Stimulated activated CD8-positive, alpha-beta memory T cell treated with anti-CD3 and anti-CD28 coated beads, Interleukin-4, amount 100 ng/mL, for 4 hours (primary cell): ENCODE measurements at places on chromosomes 2 and 18.

- DNase-seq = no peak
Observed at GRCh38 chr2:154125891-154126290, 254.2 kb downstream of the GALNT13 start.

DNA sequence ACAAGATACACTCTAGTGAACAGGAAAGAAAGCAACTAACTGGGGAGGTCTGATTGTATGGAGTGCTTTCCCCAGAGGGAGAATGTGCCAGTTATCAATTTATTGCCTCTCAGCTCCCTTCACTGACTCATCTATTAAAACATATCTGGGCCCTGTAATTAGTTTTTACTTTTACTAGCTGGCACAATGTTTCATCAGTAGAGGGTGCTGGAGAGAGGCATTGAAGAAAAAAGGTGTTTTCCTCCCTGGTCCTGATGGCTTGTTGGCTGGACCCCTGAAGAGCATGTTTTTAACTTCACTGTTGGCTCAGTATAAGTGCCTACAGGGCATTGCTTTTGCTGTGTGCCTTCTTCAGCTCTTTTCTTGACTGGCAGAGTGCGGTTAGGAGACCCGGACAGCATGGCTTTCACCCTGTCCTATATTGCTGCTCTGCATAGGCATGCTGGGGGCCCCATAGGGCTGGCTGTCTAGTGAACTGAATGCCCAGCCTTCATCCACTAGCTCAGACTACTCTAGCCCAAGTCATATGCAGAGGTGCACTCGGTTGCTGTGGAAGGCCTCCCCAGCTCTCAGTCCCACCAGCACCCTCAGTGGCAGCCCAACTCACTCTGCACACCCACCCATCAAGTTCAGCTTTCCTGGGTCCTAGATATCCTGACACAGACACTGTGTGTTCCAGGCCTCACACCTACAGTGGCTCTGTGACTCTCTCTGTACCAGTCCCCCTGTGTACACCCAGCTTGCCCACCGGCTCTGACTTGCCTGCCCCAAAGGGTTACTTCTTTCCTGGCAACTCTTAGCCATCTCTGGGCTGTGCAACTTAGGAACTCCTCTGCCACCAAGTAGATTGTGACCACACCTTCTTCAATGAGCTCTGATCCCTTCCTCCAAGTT is 62.3 kb upstream of the ACYP2 start:
- no peak for DNase-seq

DNA sequence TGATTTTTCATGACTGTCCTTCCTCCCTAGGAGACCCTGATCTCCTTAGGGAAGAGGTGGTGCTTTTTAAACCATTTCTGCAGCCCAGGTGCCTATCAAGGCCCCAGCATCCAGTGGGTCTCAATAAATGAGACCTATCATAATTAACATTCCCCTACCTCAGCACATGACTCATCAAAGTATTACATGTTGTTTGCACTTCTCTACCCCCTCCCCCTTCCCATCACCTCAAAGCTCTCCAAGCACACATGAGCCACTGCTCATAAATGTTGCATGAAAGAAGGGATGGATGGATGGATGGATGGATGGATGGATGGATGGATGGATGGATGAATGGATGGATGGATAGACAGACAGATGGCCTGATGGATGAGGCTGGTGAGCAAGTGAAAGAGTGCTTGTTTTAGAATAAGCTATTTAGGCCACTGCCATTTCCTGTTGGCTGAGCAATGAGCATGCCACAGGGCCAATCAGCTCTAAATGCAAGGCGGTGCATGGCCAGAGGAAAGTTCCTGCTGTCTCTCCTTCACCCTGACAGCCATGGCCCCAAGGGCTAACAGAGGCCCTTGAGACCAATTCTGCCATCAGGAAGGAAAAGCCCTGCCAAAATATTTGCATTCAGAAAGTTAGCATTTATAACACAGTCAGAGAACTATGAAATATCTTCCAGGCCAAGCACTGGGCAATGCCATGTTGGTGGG is 20.9 kb upstream of the STEAP3 start:
- DNase-seq = no peak

GRCh38 chr2:172996387-172996961 is 79.2 kb upstream of the MAP3K20 start:
- DNase-seq = no peak

- no peak for DNase-seq
Observed at GRCh38 chr2:186330050-186330449, 156.0 kb upstream of the ZC3H15 start.

DNA sequence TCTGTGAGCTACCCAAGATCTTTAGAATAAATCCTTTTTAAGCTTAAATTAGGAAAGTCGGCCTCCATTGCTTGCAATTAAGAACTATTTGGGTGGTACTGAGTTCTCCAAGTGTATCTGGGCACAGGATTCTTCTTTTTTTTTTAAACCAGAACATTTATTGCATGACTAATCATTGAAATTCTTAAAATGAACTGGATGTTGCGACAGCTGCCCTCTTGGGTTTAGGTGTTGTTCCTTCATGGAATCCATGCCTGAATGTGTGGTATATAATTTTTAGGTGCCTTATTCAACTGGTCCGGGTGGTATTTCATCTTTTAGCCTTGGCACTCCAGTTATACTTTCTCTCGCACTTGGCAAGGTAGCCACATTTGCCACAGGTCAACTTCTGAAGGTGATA is 14.5 kb upstream of the KCNK3 start:
- DNase-seq = no peak

DNA sequence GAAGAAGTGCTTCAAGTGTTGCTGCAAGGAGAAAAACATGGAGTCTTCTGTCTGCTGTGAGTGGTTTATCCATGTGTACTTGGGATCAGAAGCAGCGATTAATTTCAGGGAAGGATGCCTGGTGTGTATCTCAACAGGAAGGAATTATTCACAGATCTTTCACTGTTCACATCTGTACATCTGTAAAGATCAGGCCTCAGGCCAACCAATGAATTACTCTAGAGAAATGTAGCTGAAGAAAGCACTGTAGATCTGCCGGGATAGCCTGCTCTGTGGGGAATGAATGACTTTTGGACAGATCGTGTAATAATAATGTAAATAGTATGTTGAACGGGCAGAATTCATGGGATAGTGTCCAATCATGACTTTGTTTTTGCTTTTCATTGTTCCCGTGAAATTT is 54.0 kb upstream of the SPP2 start:
- DNase-seq = no peak

DNA sequence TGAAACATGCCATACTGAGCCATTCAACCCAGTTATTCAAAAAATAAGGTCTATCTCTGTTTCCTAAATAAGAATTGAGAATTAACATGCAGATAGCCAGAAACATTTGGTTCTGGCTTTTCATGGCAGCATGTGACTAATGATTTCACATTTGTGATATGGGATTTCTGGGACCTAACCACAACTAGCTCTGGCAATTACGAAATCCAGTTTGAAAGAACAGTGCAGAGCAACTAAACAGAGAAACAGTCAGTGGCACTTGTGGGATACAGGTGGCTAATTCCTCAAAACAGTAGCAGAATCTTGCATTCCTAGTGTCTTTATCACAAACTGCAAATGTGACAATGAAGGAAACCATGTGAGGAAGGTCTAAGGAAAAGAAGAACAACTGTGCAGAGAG is 637.8 kb upstream of the CHAC2 start:
- no peak for DNase-seq

DNA sequence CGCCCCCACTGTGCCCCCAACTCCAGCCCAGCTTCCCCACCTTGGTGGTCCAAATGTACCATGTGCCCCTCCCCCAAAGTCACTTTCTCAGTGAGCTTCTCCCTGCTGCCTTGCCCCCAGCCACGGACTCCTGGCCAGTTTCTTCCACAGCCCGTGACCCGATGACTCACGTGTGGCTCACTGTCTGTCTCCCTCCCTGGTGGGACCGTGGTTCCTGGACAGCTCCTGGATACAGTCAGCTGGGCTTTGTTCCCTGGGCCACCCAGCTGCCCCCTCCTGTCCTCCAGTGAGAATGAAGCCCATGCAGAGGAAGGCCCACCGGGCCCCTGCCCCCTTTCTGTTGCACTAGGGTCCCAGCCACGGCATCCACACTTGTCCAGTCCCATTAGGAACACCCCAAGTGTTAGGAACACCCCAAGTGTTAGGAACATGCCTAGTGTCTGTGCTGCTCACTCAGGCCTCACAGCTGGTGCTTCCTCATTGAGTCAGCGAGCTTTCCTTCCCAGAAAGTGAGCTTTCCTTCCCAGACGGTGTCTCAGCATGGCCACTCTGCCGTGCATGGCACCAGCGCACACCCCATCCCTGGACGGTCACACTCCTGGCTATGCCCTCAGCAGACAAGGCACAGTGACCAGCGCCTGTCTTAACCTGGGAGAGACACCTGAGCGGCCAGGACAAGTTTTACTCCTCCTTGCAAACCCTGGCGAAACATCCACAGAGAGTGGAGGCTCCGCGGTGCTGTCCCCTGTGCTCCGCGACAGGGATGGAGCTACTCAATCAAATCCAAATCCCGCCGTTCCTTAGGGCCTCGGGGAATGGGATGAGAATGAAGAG is 44.8 kb upstream of the CTDP1 start:
- DNase-seq = no peak

- no peak for DNase-seq
Observed at GRCh38 chr2:232574674-232575403, 24.4 kb downstream of the EIF4E2 start.

DNA sequence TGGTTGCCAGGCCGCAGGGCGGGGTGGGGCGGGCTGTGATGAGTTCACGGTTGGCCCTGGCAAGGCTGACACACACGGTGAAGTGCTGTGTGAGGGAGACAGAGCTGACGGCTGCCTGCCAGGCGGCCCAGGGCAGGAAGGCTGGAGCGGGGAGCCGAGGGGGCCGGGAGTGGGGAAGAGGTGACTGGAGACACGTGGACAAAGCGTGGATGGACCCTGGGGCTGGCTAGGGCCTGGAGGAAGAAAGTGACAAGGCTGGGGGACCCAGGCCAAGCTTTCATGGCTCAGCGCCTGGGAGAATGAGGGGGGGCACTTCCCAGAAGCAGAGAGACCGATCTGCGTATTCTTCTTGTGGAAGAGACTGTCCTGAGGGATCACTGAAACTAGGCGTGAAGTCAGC is 123.2 kb downstream of the DYSF start:
- no peak for DNase-seq

GRCh38 chr2:58449286-58450010 is 208.3 kb upstream of the FANCL start:
- DNase-seq = no peak
